GM06990 (cell line): ENCODE measurements at places on chromosomes 5 and 9.

- no peak for DNase-seq
Observed at GRCh38 chr5:851076-851475, 290 bp upstream of the ZDHHC11 start.

DNA sequence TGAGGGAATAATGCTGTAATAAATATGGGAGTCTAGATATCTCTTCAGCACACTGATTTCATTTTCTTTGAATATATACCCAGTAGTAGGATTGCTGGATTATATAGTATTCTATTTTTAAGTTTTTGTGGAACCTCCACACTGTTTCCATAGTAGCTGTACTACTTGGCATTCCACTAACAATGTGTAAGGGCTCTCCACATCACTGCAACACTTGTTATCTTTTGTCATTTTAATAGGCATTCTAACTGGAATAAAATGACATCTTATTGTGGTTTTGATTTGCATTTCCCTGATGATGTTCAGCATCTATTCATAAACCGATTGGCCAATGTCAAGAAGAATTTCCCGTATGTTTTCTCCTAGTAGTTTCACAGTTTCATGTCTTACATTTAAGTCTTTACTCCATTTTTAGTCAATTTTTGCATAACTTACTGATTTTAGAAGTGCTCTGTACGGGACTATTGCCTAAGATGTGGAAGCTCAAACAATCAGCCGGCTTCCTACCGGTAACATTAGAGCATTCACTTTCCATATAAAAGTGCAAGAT, 1078.8 kb downstream of the TAF11L14 start:
- DNase-seq, result no peak

- no peak for DNase-seq
Observed at GRCh38 chr5:675871-676698, 17.1 kb downstream of the TPPP start.

GRCh38 chr9:108434502-108434901, 421.3 kb downstream of the ACTL7B start:
- no peak for DNase-seq

- DNase-seq, result no peak
Observed at GRCh38 chr5:138351517-138351916, 968 bp upstream of the KDM3B start.

- DNase-seq, result no peak
Observed at GRCh38 chr5:117486261-117486660, 911.6 kb upstream of the SEMA6A start.

DNA sequence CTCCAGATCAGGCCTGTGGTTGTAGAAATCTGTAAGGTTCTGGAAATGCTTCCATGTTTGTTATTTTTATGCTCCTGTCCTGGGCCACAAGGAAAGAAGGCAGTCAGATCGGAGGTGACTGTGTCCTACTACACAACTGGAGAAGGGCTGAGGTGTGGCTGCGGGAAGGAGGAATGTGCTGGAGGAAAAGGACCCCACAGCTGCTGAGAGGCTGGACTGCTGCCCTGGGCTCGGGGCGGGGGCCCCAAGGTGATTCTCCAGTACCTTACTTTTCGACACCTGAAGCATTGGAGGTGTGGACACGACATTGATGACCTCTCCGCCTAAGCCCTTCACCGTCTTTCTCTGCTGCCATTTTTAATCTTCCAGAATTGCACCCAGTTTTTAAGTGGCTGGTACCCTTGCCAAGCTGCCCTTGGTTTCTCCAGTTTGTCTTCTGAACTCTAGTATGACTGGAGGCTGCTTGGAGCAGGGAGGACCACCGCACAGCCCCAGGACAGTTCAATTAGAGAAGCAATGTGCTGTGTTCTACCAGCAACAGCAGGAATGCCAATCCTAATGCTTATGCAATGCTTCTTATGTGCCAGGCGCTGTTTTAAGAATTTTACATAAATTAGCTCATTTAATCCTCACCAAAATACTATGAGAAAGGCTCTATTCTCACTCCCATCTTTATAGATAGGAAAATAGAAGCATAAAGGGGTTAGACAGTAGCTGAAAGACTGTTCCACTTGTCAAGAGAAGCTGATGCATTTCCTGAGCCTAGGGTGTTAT, 13.5 kb upstream of the ANKRD33B start:
- DNase-seq, result no peak

- DNase-seq, result no peak
Observed at GRCh38 chr9:118558026-118558425, 811.2 kb downstream of the BRINP1 start.

DNA sequence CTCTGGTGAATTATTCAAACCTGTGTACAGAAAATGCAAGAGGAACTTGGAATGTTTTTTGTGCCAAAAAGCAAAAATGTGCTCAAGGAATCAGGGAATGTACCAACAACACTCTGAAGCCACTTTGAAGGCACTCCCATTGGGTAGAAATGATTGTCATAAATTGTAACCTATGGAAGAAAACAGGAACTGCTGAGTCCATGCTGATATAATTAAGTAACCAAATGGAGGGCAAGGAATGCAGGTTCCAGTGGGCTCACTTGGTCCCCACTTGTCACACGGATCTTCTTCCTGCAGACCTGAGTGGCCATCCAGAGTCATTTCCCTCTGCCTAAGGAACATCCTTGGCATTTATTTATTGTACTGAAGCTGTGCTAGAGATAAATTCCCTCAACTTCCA, 2.9 kb upstream of the LCN6 start:
- no peak for DNase-seq

DNA sequence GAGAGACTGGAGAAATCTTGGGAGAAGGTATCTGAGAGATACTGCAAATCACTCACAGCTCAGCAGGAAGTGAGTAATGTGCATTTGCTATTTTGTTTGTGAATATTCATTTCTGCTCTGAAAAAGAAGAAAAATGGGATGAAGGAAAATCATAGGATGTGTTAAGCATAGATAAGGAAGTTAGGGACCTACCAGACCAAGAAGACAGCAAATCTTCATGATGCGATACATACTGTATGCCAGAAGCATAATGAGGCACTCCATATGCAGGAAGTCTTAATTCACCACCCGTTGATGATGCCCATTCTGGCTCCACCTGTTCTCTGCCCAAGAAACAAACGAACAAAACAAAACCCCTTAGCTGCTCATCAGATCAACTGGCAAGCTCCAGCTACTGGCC, 6.1 kb upstream of the DAPK1 start:
- DNase-seq, result no peak

DNA sequence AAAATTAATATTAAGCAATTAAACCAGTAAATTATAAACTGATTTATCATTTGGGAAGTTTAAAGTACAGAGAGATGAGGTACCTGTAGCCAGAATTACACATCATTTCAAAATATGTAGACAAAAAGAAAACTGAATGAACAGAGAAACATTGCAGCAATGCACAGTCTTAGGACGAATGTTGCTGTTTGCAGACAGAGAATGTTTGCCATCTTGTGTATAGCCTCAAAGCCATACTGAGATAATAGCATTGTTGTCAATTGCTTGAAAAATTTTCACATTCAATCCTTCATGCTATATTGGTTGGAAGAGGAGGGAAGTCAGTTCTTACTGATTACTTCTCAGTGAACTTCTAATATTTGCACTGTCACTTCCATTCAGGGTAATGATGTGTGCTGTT, 326.2 kb downstream of the PRR16 start:
- no peak for DNase-seq

DNA sequence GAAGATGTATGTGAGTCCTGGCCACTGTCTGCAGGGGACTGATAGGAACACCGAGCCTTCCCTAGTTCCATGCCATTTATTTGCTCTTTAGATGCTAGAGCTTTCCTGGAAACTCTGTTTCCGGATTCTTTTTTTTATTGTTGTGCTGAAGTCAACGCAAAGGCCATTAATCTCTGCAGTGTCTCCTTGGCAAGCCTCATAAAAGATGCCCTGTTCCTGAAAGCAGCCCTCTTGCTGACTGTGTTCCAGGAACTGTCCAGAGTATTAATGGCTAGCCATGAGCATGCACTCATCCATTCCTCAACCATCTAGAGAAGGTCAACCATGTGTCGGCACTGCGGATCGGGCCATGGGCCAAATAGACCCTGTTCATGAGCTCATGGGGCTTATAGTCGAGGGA, 42.9 kb upstream of the SMAD5 start:
- no peak for DNase-seq

GRCh38 chr5:4511996-4512656, 628.0 kb upstream of the ADAMTS16 start:
- DNase-seq, result no peak

- DNase-seq, result no peak
Observed at GRCh38 chr9:115599898-115600297, 481.9 kb upstream of the TNC start.

GRCh38 chr5:9071074-9071473, 474.8 kb downstream of the SEMA5A start:
- no peak for DNase-seq

DNA sequence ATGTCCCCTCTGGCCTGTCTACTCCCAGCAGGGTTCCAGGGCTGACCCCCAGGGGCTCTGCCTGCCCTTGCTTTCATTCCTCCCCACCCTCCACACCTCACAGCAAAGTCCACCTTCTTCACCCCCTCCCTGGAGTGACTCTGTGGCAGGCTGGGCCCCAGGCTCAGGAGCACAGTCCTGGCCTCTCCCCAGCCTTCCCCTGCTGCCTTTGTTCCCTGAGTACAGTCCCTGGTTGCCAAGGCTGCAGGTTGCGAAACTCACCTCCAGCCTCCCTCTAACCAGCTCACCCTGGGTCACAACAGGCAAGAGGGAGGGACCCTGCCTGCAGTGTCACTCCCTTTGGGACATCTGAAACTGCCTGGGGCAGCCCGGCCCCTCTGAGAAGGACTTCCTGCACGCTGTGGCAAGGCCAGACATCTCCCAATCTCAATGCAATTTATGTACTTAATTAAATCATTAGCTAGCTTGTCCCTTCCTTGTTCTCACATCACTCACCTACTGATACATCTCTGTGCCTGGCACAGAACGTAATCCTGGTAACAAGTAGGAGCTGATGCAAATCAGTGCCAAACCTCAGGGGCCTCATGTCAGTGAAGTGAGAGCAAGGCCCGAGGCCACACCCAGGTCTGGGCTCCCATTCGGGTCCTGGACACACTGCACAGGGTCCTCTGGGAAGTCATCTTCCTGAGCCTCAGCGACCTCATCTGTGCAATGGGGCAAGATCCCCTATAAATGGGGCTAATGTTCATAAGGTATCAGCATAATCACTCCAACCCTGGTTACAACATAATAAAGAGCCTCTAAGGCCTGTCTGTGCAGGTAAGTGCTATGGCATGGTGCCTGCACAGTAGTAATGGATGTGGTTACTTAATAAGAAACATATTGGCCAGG, 27.3 kb upstream of the TRIM14 start:
- peak; percentile 46 for DNase-seq

DNA sequence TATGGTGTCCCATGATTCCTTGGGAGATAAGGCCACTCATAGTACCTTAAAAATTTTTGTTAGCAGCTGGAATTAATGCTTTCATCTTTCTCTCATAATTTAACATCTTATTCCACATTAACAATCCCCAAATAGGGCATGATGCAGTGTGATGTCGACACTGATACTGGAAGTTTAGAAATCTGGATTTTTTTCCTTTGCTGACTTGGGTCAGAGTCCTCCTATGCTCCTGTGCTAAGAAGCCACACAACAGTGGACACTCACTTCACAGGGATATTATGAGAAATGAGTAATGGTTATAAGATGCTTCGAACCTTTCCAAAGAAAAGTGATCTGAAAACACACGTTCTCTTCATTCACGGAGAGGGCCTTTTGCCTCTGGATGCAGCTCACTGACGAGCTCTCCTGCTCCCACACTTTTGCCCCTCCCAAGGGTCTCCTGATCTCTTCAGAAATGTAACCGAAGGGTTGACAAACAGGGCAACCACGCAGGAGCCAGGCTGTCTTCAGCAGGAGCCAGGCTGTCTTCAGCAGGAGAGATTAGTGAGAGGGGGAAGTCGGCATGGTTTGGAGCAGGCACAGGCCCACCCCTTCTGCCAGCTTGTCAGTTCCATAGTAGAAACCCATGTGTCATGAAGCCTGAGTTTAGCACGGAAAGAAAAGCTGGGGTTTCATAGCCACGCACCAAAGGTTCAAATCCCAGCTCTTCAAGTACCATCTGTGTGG, 247.8 kb downstream of the AOPEP start:
- DNase-seq, result no peak

- no peak for DNase-seq
Observed at GRCh38 chr5:14879937-14880589, 8.5 kb upstream of the ANKH start.

- no peak for DNase-seq
Observed at GRCh38 chr9:93898026-93898425, 57.1 kb downstream of the BARX1 start.

GRCh38 chr5:33650911-33651310, 210.1 kb downstream of the TARS1 start:
- no peak for DNase-seq

DNA sequence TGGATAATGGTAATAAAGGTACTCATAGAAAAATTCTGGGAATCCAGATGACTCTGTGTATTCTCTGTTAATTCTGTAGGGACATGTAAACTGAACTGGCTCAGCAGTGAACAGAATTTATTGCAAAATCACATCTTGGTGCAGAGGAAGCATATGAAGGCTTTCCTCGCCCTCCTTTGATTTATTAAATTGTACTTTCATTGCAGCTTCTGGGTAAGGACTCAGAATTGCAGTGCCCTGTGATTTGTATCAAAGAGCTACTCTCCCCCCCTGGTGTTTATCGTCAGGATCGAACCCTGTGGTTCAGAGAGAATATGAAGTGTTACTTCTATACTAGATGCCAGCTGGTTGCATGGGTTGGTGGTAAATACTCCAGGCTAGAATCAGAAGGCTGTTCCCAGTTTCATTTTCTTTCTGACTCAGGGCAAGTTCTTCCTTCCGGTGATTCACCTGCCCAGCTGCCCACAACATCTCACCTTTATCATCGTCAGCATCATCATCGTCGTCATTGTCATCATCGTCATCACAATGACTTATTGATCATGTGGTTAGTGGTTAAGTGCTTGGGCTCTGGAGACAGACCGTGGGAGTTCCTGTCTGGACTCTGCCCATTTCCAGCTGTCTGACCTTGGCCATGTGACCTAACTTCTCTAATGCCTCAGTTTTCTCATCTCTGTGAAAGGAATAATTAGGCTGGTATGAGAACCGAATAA, 238.8 kb downstream of the ARHGAP26 start:
- DNase-seq, result peak; percentile 87

DNA sequence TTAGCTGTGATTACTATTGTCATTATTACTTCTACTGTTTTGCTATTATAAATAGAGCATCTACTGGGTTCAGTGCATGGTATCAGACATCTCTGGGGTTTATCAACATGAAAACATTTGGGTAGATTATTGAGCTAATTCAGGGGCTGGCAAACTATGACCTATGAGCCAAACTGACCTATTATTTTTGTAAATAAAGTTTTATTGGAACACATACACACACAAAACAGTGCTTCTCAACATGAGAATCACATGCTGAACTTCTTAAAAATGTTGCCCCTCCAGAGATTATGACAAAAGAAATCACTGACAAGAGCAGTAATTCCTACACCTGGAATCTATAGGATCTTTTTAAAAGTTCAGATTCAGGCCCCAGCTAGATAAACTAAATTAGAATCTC, 30.4 kb downstream of the SLC31A2 start:
- no peak for DNase-seq

- DNase-seq, result no peak
Observed at GRCh38 chr9:16000811-16001210, 448.0 kb downstream of the CCDC171 start.

- DNase-seq, result no peak
Observed at GRCh38 chr5:93327605-93328004, 253.4 kb downstream of the NR2F1-AS1 start.
